BJ (cell line): ENCODE measurements at places on chromosomes 5 and 9. TPM values are rescaled to one million over a fixed set of nuclear protein-coding genes. Genes with fewer than 3 reads are reported as not detected.

- DNase-seq = no peak
Measured at GRCh38 chr9:13993632-13994185, 320.2 kb downstream of the NFIB start.

DNA sequence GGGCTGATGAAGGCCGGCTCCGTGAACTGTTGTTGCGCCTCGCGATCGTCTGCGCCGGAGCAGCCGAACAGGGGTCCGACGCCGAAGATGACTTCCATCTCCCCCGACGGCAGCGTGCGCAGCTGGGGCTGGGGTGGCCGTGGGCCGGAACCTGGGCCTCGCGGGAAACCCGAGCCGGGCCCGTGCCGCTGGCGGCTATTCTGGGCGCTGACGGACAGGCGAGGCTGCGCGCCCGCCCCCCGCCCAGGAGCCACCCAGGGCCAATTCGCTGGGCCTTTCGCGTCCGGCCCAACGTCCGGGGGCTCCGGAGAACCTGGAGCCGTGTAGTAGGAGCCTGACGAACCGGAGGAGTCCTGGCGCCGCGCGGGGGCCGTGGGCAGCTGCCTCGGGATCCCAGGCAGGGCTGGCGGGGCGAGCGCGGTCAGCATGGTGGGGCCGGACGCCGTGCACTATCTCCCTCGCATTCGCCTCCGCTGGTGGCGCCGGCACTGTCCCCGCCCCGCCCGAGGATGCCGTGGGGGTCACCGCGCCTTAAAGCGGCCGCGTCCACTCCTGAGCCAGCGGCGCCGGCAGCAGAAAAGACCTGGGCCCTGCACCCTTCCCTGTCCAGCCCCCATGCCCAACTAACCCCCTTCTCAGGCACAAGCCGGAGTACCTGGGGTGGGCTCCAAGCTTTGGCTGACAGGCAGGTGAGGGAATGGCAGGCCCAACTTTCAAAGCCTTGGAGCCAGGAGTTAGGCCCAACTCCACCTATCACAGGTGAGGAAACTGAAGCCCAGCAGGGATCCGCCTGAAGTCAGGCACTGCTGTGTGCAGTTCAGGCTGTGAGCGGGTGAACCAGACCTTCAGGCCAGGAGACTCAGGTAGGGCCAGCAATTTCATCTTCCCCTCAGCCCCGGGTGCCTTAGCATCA lies at the start of gene PROB1:
TSS of gene PROB1 (minus strand) at position 451 of the 913 bp plus-strand sequence. CDS start at position 428, 23 bp downstream.
- no peak for DNase-seq

- no peak for DNase-seq
Measured at GRCh38 chr5:54774281-54775170, 210.9 kb downstream of the ESM1 start.

DNA sequence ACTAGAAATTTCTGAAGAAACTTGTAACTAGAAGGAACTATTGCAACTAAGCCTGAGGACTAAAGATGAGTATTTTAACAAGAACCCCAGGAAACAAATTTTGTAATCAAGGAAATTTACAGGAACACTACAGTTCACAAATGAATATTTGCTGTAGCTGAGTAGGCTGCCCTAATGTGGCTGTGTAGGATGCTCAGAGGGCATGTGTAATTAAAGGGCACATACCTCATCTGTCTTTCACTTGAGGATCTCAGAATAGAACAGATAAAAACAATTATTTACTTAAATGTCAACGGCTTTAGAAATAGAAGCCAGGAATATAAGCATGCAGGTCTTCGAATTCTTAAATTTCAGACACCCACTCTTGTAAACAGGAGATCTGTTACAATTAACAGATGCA lies 119.8 kb downstream of the MED27 start:
- DNase-seq = no peak

- no peak for DNase-seq
Measured at GRCh38 chr5:16700081-16700480, 83.3 kb upstream of the RETREG1 start.

- no peak for DNase-seq
Measured at GRCh38 chr9:75081632-75082031, 6.3 kb downstream of the NMRK1 start.

CDKN2B-AS1 gene
- polyA plus RNA-seq = 0.59 and 1.1 TPM in 2 replicates

ROPN1L gene
- 0.54 TPM in 2 replicates for polyA plus RNA-seq

GPR150 gene
- 0.18 and 0.25 TPM in 2 replicates for polyA plus RNA-seq

GPX8 gene
- polyA plus RNA-seq = 115 and 271 TPM in 2 replicates

ERP44 gene
- polyA plus RNA-seq = 9.8 and 21.8 TPM in 2 replicates

PCDHA2 gene
- 0.02 TPM in 1 of 2 replicates, not detected in the other for polyA plus RNA-seq
